Effector memory CD4-positive, alpha-beta T cell (primary cell): ENCODE measurements at places on chromosomes 6 and 20.

GRCh38 chr6:101668496-101669030, 275.1 kb downstream of the GRIK2 start:
- no peak overlapping the region for H3K4me3 ChIP-seq
- no peak overlapping the region for H3K27ac ChIP-seq

DNA sequence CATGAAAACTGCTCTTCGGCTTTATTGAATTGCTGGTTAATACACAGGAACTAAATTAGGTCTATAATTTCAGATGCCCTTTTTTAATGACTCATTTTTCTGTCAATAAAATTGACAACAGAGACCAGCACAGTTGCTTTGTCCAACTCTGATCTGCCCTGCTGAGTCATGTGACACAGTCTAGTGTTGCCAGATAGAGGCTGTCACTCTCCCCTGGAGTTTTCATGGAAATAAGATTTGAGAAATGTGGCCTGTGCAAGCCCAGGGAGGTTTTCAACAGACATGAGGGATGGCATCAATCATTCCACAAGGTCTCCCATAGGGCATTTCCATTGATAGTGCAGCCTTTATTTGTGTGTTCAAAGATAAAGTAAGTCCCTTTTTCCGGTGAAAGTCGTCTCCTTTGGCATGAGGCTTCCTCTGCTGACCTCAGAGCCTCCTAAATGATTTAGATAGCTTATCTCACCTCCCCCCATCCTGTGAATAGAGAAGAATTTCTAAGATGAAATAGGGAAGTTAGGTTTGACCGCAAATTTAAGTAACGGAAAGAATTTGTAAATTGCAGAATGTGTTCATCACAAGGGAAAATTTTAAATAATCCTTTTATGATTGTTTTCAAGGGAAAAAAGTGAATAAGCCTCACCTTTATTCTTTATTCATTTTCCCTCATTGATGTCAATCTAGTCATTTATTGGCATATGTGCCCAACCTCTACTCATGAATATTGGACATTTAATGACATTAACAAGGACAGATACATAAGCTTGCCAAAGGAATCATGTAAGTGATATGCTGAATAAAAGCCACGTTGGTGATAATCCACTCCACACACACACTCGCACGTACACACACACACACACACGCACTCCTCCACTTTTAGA, 277.7 kb downstream of the ADGB start:
- H3K36me3 ChIP-seq: no peaks in the 10 kb centered on the region
- H3K4me1 ChIP-seq: no peaks in the 10 kb centered on the region
- no peak overlapping the region for H3K4me3 ChIP-seq
- DNase-seq: no peak

DNA sequence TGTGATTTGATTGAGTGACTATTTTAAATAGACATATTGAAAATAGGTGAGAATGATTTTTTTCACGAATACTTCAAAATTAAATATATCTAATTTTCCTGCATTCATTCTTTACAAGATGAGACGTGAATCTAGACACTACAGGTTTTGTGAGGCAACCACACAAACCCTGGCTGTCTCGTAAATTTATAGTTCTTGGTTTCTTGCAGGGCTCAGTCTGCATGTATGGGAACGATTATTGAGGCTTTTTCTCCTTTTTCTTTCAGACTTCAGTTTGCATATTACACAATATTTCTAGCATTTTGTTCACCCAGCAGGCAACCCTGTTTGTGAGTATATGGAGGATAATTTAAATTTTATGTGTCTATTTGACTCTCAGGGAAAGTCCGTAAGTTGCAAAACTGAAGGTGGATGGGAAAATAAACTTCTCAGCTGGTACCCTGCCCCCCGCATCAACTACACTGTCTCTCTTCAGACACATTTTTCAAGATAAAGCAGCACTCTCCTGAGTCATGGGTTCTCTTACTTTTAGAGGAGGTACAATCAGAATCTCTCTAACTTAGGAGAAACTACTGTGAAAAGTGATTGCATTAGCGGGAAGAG, 1349.3 kb downstream of the GRIK2 start:
- no peaks in the 10 kb centered on the region for H3K27me3 ChIP-seq

GRCh38 chr6:114051031-114051430, 80.1 kb upstream of the HDAC2 start:
- H3K27ac ChIP-seq: no peak overlapping the region
- H3K36me3 ChIP-seq: no peaks in the 10 kb centered on the region
- H3K27me3 ChIP-seq: no peaks in the 10 kb centered on the region
- no peak for DNase-seq
- no peaks in the 10 kb centered on the region for H3K4me1 ChIP-seq
- no peak overlapping the region for H3K4me3 ChIP-seq

- H3K4me3 ChIP-seq: no peak overlapping the region
- no peaks in the 10 kb centered on the region for H3K36me3 ChIP-seq
- DNase-seq: no peak
- H3K27ac ChIP-seq: no peak overlapping the region
- H3K4me1 ChIP-seq: no peaks in the 10 kb centered on the region
Measured at GRCh38 chr20:46838011-46838410, 56.6 kb upstream of the EYA2 start.

- H3K27ac ChIP-seq: no peak overlapping the region
- H3K27me3 ChIP-seq: no peaks in the 10 kb centered on the region
- H3K36me3 ChIP-seq: no peaks in the 10 kb centered on the region
- H3K4me1 ChIP-seq: peaks cover 29% of the 10 kb centered on the region
- H3K4me3 ChIP-seq: no peak overlapping the region
Measured at GRCh38 chr6:157757430-157758403, 65.3 kb upstream of the SNX9 start.

GRCh38 chr6:72286911-72287311, 335.0 kb upstream of the KCNQ5 start:
- DNase-seq: no peak
- H3K27ac ChIP-seq: no peak overlapping the region
- no peak overlapping the region for H3K4me3 ChIP-seq

DNA sequence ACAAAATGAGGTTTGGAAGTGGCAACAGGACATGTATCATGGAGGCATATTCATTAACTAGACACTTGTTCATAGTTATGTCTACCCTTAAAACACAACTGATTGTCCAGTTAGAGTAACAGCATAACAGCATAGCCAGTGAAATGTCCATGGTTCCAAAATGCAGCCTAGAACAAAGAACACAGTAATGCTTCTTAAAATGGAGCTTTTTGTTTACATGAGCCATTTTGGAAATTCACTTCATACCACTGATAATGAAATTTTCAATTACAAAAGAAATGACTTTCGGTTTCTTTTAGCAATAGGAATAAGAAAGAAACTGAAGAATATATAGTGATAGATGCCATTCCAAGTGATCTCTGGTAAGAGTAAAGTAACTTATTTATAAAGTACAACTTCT, 111.1 kb upstream of the DST start:
- DNase-seq: no peak
- H3K27ac ChIP-seq: no peak overlapping the region
- H3K27me3 ChIP-seq: no peaks in the 10 kb centered on the region
- H3K4me3 ChIP-seq: no peak overlapping the region
- H3K4me1 ChIP-seq: no peaks in the 10 kb centered on the region
- no peaks in the 10 kb centered on the region for H3K36me3 ChIP-seq

GRCh38 chr6:11878735-11879134, 100.1 kb upstream of the ADTRP start:
- H3K4me3 ChIP-seq: no peak overlapping the region
- H3K36me3 ChIP-seq: no peaks in the 10 kb centered on the region
- H3K27me3 ChIP-seq: no peaks in the 10 kb centered on the region
- H3K4me1 ChIP-seq: no peaks in the 10 kb centered on the region

DNA sequence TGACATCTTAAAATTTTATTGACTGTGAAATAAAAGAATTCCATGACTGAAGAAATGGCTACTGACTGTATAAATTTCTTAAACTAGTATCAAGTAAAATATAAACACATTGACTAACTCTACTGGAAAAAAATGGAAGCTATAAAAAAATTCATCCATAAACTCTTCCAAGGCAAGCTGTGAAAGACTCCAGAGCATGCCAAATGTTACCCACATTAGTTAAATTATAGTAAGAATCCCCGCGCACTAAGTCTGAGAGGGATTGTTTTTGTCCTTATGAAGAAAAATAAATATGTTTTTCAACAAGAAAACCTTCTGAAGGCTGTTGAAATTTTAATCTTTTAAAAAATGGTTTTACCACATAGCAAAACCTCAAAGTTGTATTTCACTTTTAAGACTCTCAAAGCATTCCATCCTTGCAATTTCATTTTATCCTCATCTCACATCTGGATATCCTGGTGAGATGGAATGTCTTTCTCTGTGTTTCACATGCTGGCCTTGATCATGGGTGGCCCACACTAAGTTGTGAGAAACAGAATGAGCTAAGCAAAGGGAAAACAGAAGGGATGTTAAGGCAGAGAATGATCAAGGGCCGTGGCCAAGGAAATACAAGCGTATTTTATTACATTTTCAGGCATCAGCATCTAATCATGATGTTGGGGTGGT, 732.5 kb downstream of the KIF16B start:
- no peaks in the 10 kb centered on the region for H3K4me1 ChIP-seq
- no peaks in the 10 kb centered on the region for H3K27me3 ChIP-seq
- no peak overlapping the region for H3K4me3 ChIP-seq
- H3K27ac ChIP-seq: no peak overlapping the region
- DNase-seq: no peak

GRCh38 chr6:154721460-154721859, 11.8 kb upstream of the SCAF8 start:
- H3K36me3 ChIP-seq: no peaks in the 10 kb centered on the region
- no peak overlapping the region for H3K27ac ChIP-seq
- H3K4me1 ChIP-seq: no peaks in the 10 kb centered on the region
- H3K4me3 ChIP-seq: no peak overlapping the region
- no peaks in the 10 kb centered on the region for H3K27me3 ChIP-seq

DNA sequence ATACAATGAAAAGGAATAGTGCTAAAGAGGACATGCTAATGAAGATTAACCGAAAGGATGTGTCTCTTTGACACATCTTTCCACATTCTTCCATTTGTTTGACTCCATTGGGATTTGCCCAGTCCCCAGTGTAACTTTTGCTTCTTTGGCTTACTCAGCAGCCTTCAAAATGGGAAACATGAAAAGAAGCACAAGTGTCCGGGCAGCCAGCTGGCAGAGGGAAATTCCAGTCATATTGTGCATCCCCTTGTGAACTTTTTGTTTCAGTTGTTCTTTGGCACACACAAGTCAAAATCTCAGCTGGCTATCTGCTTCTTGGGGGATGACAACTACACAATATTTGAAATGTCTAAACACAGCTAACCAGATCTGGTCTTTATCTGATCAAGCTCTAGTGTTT, 157.4 kb downstream of the OGFRL1 start:
- H3K36me3 ChIP-seq: no peaks in the 10 kb centered on the region
- no peak overlapping the region for H3K27ac ChIP-seq
- H3K27me3 ChIP-seq: no peaks in the 10 kb centered on the region

DNA sequence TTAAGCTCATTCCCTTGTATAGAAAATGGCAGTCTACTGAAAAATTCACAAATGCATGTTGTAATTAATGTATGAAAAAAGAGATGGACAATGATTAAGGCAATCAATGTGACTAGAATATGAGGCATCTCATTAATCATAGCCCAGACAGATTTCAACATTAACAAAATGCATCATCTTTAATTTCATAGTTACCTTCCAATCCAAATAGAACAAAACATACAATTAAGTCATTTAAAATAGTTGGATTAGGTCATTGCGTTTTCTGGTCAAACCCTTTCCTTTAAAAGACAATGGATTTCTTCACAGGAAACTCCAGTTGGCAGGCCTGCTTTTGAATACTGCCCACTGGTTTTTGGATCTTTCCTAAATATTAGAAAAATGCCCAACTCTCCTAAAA, 203.9 kb downstream of the HAO1 start:
- H3K4me3 ChIP-seq: no peak overlapping the region
- no peaks in the 10 kb centered on the region for H3K36me3 ChIP-seq

- H3K27ac ChIP-seq: no peak overlapping the region
- H3K4me3 ChIP-seq: no peak overlapping the region
- H3K36me3 ChIP-seq: no peaks in the 10 kb centered on the region
- no peak for DNase-seq
Measured at GRCh38 chr6:23591761-23592160, 534.3 kb upstream of the NRSN1 start.

- H3K4me3 ChIP-seq: no peak overlapping the region
- no peak overlapping the region for H3K27ac ChIP-seq
- no peak for DNase-seq
- H3K27me3 ChIP-seq: no peaks in the 10 kb centered on the region
- no peaks in the 10 kb centered on the region for H3K4me1 ChIP-seq
Measured at GRCh38 chr6:157996201-157996712, 14.6 kb downstream of the SYNJ2 start.

GRCh38 chr20:51536116-51537069, 6.1 kb downstream of the NFATC2 start:
- H3K4me1 ChIP-seq: peaks cover 66% of the 10 kb centered on the region
- H3K27me3 ChIP-seq: no peaks in the 10 kb centered on the region
- peaks cover 4% of the 10 kb centered on the region for H3K36me3 ChIP-seq
- DNase-seq: no peak
- peak overlapping the region; percentile 6 for H3K27ac ChIP-seq
- H3K4me3 ChIP-seq: peak overlapping the region; percentile 6

GRCh38 chr6:75612434-75612833, 10.8 kb downstream of the SENP6 start:
- no peaks in the 10 kb centered on the region for H3K27me3 ChIP-seq
- no peak for DNase-seq

- H3K4me3 ChIP-seq: no peak overlapping the region
- DNase-seq: no peak
- no peak overlapping the region for H3K27ac ChIP-seq
- no peaks in the 10 kb centered on the region for H3K4me1 ChIP-seq
Measured at GRCh38 chr20:58251979-58252591, 23.6 kb upstream of the ANKRD60 start.

GRCh38 chr6:71043902-71044301, 87.0 kb upstream of the B3GAT2 start:
- no peak for DNase-seq
- H3K36me3 ChIP-seq: no peaks in the 10 kb centered on the region
- H3K27ac ChIP-seq: no peak overlapping the region
- H3K27me3 ChIP-seq: no peaks in the 10 kb centered on the region

DNA sequence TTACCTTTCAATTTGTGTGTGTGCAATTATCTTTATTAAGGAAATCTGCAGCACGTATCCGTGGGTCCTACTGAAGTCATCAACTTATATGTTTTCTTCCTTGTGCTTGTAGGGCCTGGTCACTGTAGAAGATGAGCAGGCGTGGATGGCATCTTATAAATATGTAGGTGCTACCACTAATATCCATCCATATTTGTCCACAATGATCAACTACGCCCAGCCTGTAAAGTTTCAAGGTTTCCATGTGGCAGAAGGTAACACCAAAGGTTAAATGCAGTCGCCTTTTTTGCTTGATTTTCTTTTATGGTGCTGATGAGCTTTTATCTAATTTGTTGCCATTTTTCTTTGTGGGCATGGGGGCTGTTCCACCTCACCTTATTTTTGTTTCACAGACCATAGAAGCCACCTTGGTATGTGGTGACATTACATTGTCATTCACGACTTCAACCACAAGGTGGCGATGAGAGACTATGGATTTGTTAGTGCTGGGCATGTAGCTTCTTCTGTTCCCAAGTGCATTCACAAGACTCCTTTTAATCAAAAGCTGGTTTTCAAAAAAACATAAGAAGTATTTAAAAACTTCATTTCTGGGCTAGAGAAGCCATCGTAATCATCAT, 106.5 kb upstream of the LAMP5 start:
- H3K4me1 ChIP-seq: no peaks in the 10 kb centered on the region
- no peaks in the 10 kb centered on the region for H3K36me3 ChIP-seq
- no peak for DNase-seq
- no peaks in the 10 kb centered on the region for H3K27me3 ChIP-seq
